ENCODE measurements at places on chromosomes 1 and 21.
A peak's percentile ranks its signal among the peaks of the same experiment; 100 is the strongest.

GRCh38 chr1:195336812-195337211 lies 1271.4 kb downstream of the KCNT2 start:
- no peak for DNase-seq

DNA sequence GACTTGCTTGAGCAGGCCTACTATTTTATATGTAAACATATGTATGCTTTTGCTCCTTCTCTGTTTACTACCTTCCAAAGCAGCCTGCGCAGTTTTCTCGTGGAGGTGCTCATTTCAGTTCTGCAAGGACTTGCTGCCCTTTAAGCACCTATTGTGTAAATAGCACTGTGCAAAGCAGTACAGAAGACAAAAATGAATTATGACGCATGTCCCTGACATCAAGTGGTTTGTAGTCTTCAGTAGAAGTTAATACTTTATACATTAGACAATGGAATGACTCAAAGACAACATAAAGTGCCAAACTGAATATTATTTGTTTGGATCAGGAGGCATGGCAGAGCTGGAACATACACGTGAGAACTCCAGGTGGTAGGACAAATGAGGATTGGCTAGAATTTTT lies 611.7 kb downstream of the LMO4 start:
- no peak for DNase-seq

DNA sequence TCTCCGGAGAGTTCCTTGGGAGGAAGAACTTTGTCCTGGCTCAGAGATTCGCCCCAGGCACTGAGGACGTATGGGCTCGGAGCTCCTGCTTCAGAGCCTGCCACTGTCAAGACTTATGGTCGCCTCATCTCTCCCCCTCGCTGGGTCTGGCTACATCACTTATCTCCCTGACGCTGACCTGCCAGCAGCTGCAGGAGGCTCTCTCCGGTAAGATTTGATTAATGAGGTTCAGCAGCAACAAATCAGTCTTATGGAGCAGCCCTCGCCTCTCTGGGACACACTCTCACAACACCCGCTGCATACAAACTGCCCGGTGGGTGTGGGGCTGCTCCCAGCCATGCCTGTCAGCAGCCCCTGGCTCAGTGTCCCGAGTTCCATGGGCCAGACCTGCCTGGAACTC lies 297.8 kb downstream of the RRAGC start:
- no peak for DNase-seq

DNA sequence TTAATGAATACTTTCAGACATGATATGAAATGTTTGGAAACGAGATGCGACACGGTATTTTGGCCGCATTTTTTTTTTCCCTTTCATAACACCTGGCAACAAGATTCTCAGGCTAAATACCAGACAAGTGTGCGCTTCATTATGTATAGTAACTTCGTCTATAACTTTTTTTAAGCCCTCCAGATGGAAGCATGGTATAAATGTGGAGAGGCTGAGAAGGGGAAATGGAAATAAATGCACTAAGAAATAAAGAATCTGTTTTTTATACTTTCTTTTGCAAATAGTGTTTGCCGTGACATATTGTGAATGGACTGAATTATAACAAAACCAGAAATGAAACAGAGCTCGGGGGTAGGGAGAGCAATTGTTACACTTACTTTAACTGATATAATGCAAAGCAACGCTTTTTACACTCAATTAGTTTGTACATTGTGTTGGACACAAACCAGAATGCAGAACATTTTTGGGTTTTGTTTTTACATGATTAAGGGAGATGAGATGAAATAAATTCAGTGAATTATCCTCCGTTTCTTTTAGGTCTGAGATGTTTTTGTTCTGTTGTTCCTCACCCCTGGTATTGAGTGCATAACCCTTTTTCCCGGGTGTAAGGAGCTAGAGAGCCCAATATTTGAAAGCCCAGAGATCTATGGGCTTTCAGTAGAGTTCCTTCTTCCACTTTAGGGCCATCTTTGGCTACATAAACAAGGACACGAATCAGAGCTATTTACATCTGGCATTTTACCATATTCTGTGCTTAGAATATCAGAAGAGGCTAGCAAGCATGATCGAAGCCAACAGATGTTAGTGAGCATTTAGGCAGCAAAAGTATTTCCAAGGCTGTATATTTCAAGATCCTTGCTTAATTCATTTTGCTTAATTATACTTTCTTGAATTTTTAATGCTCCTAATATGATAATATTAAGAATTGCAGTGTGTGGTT lies 478.0 kb downstream of the CAMTA1 start:
- DNase-seq: no peak

DNA sequence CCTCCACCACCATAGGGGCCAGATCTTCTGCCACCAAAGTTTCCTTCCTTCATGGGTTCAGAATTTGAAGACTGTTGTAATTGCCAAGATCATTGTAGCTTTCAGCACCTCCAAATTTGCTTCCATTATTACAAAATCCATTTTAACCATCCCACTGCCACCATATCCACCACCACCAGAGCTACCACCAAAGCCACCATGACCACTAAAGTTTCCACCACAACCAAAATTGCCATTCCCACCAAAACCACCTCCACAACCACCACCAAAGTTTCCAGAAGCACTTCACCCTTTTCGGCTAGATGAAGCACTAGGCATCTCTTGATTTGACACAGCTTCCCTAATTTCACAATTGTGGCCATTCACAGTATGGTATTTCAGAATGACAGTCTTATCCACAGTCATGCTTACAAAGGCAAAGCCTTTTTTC lies 45.2 kb downstream of the SLC30A7 start:
- DNase-seq: no peak

GRCh38 chr1:161709373-161709772 lies 2.3 kb downstream of the FCRLA start:
- no peak for DNase-seq

- no peak for DNase-seq
These were observed 16.5 kb upstream of the PRDM16 start for GRCh38 chr1:3052501-3052900.

- no peak for DNase-seq
These were observed 2.9 kb downstream of the PGBD5 start for GRCh38 chr1:230423261-230423660.

DNA sequence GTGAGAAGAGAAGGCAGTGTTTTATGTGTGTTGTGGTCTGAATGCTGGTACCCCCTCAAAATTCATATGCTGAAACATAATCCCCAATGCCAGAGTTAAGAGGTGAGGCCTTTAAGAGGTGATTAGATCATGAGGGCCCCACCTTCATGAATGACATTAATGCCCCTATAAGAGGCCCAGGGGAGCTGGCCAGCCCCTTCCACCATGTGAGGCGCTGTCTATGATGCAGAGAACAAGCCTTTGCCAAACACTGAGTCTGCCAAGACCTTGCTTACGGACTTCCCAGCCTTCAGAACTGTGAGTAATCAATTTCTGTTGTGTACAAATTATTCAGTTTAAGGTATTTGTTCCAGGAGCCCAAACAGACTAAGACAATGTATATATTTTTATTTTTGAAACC lies 20.2 kb downstream of the CAPZB start:
- DNase-seq: no peak

DNA sequence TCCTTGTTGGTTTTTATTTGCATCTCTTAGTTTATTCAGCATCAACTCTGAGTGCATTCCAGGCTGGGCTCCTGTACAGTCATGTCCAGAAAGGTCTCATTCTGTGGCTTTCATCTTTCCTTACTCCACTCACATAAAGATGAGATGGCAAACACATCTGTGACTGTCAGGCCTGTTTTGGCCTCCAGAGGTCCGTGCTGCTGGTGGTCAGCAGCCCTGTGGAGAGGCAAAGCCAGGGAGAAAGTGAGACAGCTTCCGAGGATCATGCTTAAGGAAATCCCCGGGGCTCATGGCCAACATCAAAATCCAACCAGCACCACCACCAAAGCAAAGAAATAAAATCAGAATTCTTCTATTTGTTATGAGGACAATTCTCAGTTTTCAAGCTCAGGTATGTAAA lies 96.1 kb upstream of the HIVEP3 start:
- no peak for DNase-seq

GRCh38 chr1:169460191-169460833 lies 25.4 kb downstream of the SLC19A2 start:
- no peak for DNase-seq

GRCh38 chr1:162649583-162649982 lies 17.3 kb downstream of the DDR2 start:
- DNase-seq: no peak

- DNase-seq: no peak
These were observed 259.9 kb downstream of the ZNF648 start for GRCh38 chr1:181801617-181802016.

GRCh38 chr21:25986928-25987327 lies 183.6 kb downstream of the APP start:
- no peak for DNase-seq

DNA sequence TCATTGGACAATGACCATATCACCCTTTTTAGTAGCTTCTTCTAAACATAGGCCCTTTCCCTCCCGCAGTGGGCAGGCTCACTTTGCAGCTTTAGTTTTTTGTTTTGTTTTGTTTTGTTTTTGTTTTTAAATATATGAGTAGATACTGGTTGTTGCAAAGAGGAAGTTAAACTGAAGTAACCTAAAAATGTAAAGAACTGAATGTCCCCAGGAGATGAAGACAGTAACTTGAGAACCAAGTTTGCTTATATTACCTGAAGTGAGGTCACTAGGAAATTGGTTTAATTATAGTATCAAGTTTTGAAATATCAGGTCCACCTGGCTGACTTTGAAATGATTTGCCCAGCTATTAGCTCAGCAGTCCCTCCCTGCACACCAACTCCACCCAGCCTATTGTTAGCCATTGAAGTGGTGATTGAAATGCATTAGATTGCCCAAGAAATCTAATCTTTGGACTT lies 18.2 kb downstream of the SMAP2 start:
- DNase-seq: no peak

DNA sequence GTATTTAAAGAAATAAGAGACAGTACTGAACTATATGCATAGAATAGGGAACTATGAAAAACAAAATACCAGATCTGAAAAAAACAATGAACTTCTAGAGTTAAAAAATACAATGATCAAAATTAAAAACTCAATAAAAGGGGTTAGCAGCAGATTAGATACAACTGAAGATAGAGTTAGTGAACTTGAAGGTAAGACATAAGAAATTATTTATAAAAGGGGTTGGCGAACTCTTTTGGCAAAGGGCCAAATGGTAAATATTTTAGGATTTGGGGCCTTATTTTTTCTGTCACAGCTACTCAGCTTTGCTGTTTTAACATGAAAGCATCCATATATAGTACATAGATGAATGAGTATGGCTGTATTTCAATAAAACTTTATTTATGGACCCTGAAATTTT lies 111.4 kb downstream of the ST3GAL3 start:
- DNase-seq: no peak

DNA sequence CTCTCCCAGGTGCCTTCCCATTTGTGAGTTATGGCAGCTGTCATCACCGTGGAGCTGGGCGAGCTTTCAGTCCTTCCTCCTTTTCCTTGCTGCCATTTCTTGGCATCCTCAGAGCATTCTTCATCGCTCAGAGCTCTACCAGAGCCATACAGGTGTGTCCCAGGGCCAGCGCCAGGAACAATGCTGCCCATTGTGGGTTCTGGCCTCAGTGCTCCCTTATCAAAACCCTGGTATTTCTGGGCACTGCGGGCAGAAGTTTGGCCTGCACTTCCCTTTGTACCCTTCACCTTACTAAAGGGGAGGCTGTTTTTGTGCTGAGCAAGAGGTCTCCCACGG lies 28.5 kb downstream of the RASSF5 start:
- DNase-seq: no peak

DNA sequence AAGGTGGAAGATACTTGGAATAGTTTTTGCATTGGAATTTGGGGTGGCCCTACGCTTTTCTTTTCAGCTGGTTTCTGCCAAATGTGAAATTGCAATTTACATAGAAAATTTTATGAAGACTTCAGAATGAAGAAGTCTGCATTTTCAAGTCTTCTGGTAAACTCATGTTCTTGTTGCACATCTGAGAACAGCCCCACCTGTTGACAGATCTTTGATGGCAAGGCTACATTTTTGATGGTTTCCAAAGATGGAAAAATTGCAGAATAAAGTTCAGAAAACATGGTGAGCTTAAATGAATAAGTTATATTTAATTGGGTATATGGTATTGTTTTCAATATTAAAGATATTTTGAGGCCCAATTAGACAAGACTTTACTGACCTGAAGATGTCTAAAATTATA lies 25.4 kb downstream of the OLFM3 start:
- no peak for DNase-seq

GRCh38 chr1:28833381-28833780 lies 21.4 kb downstream of the OPRD1 start:
- DNase-seq: no peak

DNA sequence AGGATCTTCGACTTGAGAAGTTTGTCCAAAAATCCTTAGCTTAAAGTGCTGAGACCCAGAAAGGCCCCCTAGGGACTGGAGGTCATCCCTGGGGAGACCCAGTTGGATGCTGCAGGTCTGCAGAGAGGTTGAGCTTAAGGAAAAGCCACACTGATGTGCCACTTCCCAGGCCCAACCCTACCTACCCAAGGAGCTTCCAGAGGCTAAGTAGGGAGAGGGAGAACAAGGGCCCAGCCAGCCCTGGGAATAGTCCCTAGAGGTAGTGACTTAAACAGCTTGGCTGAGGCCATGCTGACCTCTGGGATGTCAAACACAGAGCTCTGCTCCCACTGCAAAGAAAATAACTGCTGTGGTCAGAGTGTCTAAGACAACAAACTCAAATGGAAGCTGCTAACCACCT lies 693.7 kb downstream of the MATN1 start:
- DNase-seq: no peak

- DNase-seq: no peak
These were observed 60.1 kb downstream of the KCNAB2 start for GRCh38 chr1:6105763-6106162.

DNA sequence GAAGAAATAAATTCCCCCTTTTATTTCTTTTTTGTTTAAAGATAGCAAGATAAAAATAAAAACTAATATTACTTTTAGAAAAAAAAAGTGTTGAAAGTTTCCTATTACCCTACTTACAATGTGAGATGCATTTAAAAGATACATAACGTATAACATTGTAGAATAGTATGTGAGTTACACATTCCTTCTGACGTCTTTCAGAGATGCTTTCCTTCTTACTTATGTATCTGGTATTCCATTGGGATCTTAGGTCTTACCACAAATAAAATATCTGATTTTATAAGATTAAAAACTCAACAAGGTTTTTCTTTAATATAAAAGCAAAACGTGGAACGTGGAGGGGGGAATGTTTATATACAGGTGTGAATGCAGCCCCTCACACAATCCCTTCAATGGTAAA lies 147.2 kb upstream of the ETS2 start:
- DNase-seq: no peak

- DNase-seq: peak; percentile 67
These were observed 14.0 kb downstream of the HSF2BP start for GRCh38 chr21:43645136-43645891.

DNA sequence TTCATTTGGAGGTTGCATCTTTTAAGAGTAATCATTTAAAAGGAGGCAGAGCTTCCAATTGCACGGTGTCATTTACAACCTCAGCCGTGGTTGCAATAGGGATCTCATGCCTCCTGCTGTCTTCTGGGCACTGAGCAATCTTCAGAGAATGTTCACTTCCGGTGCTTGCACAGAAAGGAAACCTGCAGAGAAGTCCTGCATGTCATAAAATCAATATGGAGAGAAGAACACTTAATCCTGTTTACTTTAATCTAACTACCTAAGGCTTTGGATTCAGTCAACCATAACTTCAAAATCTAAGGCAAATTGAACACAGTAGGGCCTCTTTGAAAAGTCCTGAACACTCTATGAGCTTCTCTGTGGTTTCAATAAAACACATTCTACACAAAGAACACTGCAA lies 11.3 kb upstream of the MAP10 start:
- peak; percentile 17 for DNase-seq

- no peak for DNase-seq
These were observed 39.8 kb downstream of the CNN3 start for GRCh38 chr1:94887106-94887505.
